ENCODE measurements at places on chromosomes 1 and 21. TPM values are rescaled to one million over a fixed set of nuclear protein-coding genes. Genes with fewer than 3 reads are reported as not detected.
A peak's percentile ranks its signal among the peaks of the same experiment; 100 is the strongest.

DNA sequence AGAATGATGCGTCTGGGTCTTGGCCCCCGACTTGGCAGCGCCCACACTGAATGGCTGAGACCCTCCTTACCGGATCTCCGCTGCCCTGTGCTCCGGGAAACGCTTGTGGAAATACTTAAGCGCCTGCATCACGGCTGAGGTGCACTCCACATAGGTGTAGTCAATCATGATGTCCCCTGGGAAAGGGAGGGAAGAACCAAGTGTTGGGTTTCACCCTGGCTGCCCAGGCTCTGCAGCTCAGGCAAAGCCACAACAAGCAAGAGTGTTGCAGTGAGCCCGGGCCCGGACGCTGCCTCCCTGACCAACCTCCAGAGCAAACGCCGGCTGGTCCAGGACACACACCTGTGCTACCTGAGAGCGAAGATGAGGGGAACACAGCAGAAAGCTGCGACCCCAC, 21.5 kb upstream of the SPATC1L start:
- H3K4me1 ChIP-seq = no peaks in the 10 kb centered on the region
- no peak overlapping the region for H3K4me3 ChIP-seq
- peaks cover 14% of the 10 kb centered on the region for H3K36me3 ChIP-seq
- H3K27me3 ChIP-seq = no peaks in the 10 kb centered on the region
- no peak for DNase-seq
- H3K27ac ChIP-seq = no peak overlapping the region

GRCh38 chr1:206001476-206001888, 1.7 kb downstream of the RAB7B start:
- no peak overlapping the region for H3K4me3 ChIP-seq
- DNase-seq = no peak
- peaks cover 4% of the 10 kb centered on the region for H3K4me1 ChIP-seq

DNA sequence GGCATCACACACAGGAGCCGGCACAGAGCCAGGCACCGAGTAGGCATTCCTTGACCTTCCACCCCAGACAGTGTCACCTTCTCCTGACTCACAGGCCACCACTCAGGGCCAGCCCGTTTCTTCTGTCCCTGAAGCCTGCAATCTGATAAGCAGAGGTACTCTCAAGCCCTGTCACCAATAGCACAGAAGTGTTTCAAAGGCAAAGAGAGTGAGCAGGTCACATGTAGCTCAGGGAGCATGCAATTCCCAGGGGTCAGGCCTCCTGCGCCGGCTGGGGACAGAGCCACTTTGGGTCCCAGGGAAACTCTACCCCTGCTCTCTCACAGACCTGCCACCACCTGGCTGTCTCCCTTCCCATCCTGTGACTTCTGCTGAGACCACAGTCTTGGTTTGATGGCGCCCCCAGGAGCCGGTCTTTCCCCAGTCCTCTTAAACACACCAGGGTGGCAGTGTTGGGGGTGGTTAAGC, 13.2 kb downstream of the CAPN9 start:
- H3K4me3 ChIP-seq = no peak overlapping the region
- DNase-seq = no peak
- peaks cover 11% of the 10 kb centered on the region for H3K4me1 ChIP-seq
- peak overlapping the region; percentile 43 for H3K27ac ChIP-seq

CNKSR1 gene
- total RNA-seq = 52.1 TPM

GJA5 gene
- total RNA-seq = not detected
